ENCODE measurements at places on chromosomes 11 and 22.
A peak's percentile ranks its signal among the peaks of the same experiment; 100 is the strongest.

DNA sequence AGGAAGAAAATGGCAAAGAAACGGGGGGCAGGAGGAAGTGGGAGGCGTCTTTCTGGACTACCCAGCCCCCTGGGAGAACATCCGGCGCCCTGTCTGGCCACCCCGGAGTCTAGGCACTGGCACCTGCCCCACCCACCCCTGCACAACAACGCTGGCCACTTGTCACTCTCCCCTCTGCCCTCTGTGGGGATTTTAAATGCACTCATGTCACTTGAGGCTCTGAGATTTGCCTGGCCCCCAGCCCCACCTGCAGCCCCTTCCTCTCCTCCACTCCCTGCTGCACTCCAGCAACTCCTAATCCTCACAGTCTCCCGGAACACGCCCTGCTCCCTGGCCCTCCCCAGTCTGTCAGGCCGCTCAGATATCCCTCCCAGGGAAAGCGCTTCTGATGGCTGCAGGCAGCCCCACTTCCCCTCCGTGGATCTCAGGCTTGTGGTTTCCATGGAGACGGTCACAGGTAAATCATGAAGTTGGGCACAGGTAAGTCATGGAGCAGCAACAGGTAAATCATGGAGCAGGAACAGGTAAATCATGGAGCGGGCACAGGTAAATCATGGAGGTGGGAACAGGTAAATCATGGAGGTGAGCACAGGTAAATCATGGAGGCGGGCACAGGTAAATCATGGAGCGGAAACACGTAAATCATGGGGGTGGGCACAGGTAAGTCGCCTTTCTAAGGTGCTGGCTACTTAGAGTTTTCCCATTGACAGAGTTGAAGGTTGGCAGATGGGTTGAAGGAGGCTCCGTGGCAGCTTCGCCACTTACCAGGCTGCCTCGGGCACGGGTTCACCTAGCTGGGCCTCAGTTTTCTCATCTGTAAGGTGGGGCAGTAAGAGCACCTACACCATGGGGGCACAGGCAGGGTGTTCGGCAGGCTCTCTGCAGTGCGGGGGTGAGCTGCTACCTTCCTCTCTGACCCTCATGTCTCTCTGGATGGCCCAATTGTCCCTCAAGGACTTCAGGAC, 79.0 kb upstream of the SHISAL1 start:
- no peak for DNase-seq

- no peak for DNase-seq
These were observed 104.1 kb downstream of the PKNOX2 start for GRCh38 chr11:125268611-125269010.

- DNase-seq, result no peak
These were observed 24.8 kb upstream of the EHF start for GRCh38 chr11:34595960-34596644.

DNA sequence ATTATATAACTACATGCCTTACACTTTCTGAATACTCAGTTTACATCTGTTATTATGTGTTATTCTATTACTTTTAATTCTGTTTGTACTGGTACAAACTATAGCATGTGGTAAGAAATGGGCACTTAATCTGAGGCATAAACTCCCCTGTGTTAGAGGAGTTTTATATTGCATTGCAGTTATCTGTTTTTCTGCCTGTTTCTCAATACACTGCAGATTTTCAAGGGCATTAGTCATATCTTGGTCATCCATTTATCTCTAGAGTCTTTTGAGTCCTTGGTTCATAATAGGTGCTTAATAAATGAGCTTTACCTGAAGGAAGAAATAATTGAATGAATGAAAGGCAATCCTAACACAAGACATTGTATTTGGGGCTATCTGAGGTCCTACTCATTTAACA, 182.9 kb upstream of the CTSC start:
- DNase-seq, result no peak

GRCh38 chr11:92830377-92831155, 138.9 kb upstream of the MTNR1B start:
- DNase-seq, result no peak

- no peak for DNase-seq
These were observed 226.7 kb upstream of the NARS2 start for GRCh38 chr11:78801161-78801884.

DNA sequence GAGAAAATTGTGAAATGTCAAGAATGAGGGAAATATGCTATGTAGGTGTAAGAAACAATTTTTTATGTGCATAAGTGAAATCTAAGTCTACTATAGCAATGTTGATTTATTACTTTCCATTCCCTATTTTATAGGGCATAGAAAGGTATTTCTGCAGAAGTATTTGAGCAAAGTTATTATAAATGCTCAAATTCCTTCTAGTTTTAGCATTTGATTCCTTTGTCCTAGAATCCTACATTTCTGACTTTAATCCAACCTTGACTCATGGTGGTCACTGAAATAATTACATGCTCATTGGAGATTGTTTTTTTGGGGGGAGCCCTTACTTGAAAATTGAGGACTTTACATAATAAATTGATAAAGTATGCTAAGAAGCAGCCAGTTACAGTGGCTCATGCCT, 716.6 kb upstream of the LUZP2 start:
- no peak for DNase-seq

- no peak for DNase-seq
These were observed 5.5 kb downstream of the TTC28 start for GRCh38 chr22:28674121-28674563.

- no peak for DNase-seq
These were observed 9.5 kb upstream of the ST3GAL4 start for GRCh38 chr11:126345759-126346585.

DNA sequence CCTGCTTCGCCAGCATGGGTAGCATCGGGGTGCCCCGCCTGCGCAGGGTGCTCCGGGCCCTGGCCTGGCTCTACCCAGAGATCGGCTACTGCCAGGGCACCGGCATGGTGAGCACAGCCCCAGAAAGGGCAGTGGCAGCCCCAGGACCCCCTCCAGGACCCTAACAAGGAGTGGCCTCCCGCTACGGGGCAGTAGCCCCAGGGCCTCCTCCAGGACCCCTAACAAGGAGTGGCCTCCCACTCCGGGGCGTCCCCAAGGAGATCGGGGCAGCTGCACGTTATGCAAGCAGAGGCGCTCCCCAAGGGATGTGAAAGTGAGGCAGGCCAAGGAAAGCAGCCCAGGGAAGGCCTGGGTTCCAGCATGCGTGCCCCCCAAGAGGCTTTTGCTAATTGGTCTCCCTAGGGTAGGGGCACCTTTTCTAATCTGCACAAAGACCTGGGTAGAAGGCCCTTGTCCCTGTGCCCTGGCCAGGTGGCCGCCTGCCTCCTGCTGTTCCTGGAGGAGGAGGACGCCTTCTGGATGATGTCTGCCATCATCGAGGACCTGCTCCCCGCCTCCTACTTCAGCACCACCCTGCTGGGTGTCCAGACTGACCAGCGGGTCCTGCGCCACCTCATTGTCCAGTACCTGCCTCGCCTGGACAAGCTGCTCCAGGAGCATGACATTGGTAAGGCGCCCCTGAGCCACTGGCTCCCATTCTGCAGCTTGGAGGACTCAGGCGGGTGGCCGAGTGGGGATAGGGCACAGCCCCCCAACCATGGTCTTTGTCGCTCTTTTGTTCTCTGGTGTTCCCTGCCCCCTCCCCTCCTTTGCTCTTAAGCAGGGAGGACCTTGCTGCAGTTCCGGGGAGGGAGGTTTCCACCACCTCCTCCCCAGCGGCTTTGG, 35.0 kb downstream of the SGSM3 start:
- no peak for DNase-seq

DNA sequence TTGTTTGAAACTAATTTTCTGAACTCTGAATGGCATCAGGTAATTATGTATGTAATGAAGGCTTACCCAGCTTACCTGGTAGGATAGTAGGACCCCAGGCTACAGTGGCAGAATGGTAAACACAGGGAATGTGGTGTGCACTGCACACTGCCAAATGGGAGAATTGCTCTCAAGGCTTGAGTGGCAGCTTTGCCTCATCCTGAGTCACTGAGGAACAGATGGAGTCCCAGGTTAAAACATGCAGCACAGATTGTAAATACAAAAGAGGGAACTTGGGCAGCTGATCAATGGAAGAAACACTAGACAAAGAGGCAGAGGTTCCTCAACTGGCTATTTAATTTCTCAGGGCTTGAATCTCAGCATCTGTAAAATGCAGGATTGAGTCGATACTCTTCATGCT, 24.4 kb downstream of the GPR83 start:
- no peak for DNase-seq

- no peak for DNase-seq
These were observed 1.9 kb downstream of the ELMOD1 start for GRCh38 chr11:107592813-107593212.

- no peak for DNase-seq
These were observed 34.8 kb upstream of the DDI1 start for GRCh38 chr11:104001561-104002056.

DNA sequence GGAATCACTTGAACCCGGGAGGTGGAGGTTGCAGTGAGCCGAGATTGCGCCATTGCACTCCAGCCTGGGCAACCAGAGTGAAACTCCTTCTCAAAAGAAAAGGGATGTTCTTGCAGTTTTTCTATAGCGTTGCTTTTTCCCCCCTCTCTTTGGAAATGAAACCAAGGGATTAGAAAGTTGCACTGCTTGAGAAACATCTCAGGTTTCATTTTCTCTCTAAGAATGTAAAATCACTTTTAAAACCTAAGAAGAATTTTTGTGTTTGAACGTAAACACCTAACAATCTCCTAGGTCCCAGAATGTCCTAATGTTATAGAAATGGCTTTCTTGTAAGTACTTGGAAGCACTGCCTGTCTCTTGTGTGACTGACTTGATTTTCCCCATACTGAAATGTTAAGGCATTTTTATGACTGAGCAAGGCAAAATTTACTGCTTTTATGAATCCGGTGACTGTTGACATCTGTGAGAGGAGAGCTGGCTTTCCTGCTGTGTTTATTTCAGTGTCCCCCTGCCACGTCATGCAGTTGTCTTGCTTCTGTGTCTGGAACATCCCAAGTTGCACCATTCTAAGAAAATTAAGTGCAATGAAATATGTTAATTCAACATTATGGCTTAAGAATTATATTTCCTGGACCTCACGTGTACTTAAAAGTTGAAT, 37.7 kb downstream of the NF2 start:
- no peak for DNase-seq

GRCh38 chr11:94932503-94932902, 40.9 kb downstream of the CWC15 start:
- DNase-seq, result no peak

- no peak for DNase-seq
These were observed 28.6 kb downstream of the TEF start for GRCh38 chr22:41410311-41410751.

- DNase-seq, result no peak
These were observed 43.4 kb downstream of the BCR start for GRCh38 chr22:23223569-23224317.

- DNase-seq, result no peak
These were observed 4.0 kb upstream of the SLC43A3 start for GRCh38 chr11:57430952-57431351.

DNA sequence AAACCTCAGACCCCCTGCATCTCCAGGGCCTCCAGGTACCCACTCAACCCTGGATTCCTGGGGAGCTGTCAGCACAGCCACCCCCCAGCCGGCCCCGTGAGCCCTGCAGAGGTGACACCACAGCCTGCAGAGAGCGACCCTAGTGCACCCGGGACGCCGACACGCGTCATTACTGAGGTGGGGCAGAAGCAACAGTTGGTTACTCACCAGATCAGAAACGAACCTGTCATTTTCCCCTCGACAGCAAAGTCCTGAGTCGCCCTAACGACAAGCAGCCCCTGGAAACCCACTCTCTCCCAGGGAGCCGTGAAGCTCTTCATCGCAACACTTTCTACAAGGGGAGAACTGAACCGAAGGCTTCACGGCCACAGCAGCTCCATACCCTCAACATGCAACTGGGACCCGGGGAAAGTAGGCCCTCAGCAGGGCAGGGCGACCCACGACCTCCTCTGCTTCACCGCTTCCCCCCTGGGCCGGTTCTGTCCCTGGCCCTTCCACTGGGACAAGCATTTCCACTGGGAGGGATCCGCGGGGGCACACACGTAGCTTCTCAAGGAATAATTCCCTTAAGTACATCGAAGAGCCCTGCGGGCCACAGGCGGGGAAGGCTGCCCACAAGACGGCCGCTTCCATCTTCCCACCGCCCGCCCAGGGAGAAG, 1.6 kb downstream of the BRD1 start:
- DNase-seq, result peak; percentile 76

- DNase-seq, result no peak
These were observed 25.0 kb upstream of the CRTAM start for GRCh38 chr11:122813176-122813893.

GRCh38 chr11:119196833-119197483, 9.2 kb upstream of the CBL start:
- peak; percentile 38 for DNase-seq

- no peak for DNase-seq
These were observed 23.3 kb upstream of the RELA start for GRCh38 chr11:65685981-65686380.

GRCh38 chr11:37511425-37511933, 913.4 kb upstream of the RAG2 start:
- DNase-seq, result no peak

DNA sequence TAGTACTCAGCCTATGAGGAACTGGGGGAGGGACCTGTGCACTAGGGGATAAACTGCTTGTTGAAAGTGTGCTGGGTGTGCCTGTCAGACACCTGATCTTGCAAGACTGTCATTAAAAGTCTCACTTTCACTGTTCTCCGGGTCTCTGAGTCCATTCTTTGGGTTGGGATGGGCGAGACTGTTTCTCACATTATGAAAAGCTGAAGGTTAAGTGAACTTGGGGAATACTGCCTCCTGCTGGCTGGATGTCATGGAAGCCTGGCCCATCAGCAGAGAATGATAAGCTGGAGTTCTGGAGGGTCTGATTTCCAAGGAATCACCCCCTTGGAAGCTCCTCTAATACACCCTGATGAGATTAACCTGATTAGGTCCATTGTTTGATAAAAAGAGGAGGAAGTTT, 9.0 kb upstream of the VPREB1 start:
- DNase-seq, result peak; percentile 47

DNA sequence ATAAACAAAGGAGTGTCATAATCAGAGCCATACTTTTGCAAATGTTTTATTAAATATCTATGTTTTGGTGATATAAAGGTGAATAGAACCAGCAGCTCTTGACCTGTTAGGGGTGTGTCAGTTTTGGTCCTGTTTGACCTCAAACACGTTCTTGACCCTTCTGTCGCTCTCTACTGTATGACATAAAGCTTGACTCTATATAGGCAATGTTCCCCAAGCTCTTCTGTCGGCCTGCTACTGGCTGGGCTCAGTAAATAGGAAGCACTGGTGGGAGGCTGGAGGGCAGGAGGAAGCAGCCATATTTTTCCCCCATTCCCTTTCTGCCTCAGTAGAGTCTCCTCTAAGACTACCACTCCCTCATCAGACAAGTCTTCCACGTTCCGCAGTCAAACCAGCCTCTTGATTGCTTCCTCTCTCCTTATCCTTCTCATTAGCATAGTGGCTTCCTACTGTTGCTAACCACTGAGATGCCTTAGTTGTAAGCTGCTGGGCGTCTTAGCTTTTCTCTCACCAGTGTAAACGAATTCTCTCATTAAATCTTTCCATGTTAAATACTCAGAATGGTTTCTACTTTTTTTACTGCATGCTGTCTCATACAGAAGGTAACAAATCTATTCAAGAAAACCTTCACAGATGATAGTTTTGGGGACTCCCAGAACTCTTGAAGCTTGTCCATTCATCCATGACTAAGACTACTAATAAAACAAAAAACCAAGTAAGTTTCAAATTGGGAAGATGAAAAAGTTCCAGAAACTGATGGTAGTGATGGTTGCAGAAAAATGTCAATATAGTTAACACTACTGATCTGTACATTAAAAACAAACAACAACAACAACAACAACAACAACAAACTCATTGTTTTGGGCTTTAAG, 3.3 kb downstream of the NPAT start:
- no peak for DNase-seq
